Activated T-helper 9 cell treated with anti-CD3 and anti-CD28 coated beads, Interleukin-2, amount 50 U/mL, for 16 hours (primary cell): ENCODE measurements at places on chromosomes 16 and 17.

- no peak for DNase-seq
Measured at GRCh38 chr16:57740423-57741071, 5.0 kb downstream of the KATNB1 start.

DNA sequence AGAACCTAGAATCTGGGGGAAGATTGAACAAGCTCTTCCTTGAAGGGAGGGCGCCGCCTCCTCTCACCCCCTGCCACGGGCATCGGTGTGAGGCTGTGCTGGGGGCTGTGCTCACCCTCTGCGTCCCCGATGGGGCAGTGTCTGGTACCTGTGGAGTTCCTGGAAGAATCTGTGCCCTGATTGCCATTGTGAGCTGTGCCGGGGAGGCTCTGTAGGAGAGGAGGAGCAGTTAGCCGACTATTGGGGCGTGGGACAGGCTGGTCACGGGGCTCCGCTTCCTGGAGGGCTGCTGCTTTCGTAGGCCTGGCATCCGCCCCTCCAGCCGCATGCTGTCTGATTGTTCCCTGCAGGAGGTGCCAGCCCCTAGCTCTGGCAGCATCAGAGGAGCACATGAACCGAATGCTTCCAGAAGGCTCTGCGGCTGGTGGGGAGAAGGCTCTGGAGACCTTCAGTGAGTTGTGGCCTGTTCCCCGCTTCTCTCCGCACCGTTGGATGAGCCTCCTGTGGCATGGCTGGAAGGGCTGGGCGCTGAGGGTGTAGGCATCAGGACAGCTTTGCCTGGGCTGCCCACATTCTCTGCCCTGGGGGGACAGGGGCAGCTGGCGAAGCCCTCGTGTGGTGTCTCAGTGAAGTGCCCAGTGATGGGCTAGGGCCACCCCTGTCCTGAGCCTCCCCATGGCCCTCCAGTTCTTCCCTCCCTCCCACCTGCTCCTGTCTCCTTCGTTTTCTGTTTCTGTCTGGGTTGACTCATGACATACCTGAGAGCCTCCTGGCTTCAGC lies 86.9 kb downstream of the SEC14L1 start:
- DNase-seq: no peak

- DNase-seq: no peak
Measured at GRCh38 chr16:49800876-49801275, 55.0 kb downstream of the ZNF423 start.

DNA sequence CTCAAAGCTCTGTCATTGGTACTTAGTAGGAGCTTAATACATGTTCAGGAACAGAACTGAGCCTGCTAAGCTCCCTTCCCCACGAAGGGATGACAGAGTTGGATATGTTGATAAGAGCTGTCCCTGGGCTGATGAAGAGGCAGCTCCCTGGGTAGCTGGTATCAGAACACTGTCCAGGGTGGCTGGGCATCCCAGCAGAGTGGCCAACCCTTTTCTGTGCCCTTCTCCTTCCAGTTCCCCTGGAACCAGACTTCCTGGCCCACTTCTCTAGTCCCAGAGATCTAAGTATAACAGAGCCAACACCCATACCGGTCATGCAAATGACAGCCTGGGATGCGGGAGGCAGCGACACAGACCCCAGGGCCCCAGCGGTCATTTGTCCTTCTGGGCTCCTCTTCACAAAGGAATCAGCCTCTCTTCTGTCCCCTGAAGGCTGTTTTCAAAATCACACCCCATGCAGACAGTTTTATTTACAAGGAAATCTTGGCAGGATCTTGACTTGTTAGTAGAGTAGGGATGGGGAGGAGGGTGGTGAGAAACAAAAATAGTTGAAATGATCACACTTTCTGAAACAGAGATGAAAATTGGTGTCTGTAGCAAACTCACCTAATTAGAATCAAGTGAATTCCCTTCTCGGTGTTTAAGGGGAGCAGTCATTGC lies 1.4 kb upstream of the RHBDL3 start:
- DNase-seq: no peak

DNA sequence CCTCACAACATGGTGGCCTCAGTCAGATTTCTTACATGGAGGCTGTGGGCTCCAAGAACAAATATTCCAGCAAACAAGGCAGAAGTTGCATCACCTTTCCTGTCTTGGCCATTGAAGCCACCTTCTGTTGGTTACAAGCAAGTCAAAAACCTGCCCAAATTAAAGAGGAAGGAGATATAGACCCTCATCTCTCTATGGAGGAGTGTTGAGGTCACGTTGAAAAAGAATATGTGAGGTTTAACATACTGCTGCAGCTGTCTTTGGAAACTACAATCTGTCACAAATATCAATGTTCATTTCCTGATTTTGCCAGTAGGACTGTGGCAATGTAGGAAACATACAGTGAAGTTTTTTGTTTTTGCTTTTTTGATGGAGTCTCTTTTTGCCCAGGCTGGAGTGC lies 211.4 kb downstream of the COPRS start:
- no peak for DNase-seq

DNA sequence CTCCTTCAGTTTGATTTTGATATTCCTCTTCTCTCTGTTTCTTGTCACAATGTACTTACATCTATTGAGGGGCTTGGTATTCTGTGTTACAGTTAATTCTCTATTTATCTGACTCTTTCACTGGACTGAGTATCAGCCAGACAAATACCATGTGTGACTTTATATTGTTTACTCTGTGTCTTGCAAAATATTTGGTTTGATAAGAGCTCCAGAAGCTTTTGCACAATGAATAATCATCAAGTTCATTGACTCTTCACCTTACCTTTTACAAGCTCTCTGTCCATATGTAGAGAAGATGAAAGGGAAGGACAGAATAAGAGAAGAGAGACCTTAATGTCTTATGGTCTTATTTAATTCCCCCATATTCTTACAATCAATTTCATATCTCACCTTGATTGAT lies 877.7 kb upstream of the CDH8 start:
- no peak for DNase-seq

GRCh38 chr17:32123782-32124181 lies 18.5 kb upstream of the RHOT1 start:
- DNase-seq: no peak

GRCh38 chr16:89052890-89053724 lies 40.5 kb upstream of the ACSF3 start:
- no peak for DNase-seq

DNA sequence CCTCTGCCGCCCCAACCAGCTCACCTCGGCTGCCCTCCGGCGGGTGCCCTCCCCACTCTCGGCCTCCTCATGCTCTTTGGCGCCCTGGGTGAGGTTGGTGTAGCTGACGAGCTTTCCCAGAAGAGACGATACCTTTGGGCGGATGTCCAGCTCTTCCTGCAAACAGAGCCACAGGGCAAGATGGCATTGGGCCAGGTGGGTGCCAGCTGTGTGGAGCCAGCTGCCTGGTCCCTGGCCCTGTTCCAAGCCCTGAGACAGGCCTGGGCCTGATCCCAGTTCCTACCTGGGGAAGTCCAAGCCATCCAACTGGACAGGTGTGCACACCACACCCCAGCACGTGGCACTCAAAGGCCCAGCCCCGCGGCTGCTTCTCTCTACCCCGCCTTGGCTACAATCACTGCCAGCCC lies 6.9 kb downstream of the SLC12A4 start:
- no peak for DNase-seq

- no peak for DNase-seq
Measured at GRCh38 chr17:40072735-40073346, 10.1 kb downstream of the THRA start.

DNA sequence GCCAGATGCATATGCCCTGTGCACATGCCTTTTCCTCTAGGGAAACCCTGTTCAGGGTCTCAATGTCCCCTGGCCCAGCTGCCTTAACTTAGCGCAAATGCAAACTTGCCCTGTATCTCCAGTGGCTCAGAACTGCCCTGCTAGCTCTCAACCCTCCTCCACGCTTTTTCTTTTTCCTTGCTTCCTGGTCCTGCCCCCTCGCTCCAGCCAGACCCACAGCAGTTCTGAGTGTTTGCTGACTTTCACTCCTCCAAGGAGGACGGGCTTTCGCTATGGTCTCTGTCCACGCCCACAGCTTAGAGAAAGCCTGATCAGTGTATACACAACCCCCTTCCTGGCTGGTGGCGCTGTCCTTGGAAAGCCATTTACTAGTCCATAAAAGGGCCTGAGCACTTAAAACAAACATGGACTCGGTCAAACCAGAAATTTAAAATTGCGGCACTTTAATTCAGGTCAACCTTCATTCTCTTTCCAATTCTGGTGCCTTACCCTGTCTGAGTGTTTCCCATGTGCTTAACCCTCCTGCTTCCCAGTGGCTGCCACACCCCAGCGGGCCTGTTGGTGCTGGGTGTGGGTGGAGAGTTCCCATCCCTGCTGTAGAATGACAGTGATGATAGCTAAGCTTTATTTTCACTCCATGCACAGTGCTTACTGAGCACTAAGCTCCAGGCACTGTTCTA lies 15.6 kb upstream of the TMEM98 start:
- no peak for DNase-seq

DNA sequence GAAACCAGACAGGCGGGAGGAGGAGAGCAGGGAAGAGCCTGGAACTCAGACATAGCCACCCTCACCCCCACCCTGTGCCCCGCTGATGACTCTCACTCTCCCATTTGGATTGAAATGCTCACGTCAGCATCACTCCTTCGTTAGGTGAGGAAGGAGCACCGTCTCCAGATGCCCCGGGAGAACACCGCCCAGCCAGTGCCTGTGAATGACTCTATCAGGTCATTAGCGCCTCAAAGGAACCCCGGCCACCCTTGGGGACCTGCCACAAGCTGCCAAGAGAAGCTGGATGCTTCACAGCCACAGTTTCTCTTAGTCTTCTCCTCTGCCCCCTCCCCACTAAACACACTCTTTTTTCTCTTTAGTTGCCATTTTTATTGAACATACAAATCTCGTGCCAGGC lies 66.0 kb downstream of the CACNG3 start:
- no peak for DNase-seq

DNA sequence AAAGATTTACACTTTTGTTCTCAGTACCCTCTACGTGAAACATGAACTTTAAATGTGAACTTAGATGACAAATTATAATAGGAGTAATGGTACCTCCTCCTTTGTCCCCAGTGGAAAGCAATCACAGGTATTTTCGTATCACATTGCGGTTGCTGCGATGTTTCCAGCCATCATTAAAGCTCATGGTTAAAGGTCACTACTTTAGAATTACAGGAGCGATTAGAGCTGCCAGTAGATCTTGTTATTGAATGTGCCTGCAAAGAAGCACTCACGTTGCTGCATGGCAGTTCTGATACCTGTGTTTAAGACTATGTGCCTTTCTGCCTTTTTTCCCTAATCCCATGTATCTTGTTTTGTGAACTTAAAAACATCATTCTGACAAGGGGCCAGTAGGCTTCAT lies 301.0 kb downstream of the CPPED1 start:
- no peak for DNase-seq
